Stimulated activated CD4-positive, alpha-beta T cell treated with anti-CD3 and anti-CD28 coated beads, Interleukin-2, amount 100 ng/mL, for 48 hours (primary cell): ENCODE measurements at places on chromosomes 11 and 22.
A peak's percentile ranks its signal among the peaks of the same experiment; 100 is the strongest.

DNA sequence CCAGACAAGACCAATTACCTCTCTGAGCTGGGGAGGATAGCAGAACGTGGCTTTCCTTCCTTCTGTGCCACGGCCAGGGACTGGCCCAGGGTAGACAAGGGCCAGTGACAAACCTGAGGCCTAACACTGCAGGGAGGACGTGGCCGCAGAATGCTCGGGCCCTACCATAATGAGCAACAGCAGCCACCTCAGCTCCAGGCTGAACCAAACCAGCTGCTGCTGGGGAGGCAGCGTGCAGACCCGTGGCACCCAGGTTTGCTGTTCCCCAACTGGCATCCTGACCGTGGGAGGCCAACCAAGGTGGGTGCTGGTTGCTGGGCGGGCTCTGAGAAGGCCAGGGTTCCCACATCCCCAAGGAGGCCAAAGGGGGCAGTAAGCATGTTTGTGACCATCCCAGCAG lies 83.0 kb downstream of the MORC2 start:
- DNase-seq = no peak

GRCh38 chr11:65574811-65575567 lies 864 bp upstream of the EHBP1L1 start:
- no peak for DNase-seq

- no peak for DNase-seq
Measured at GRCh38 chr11:11359611-11360010, 6.6 kb upstream of the CSNK2A3 start.

- peak; percentile 15 for DNase-seq
Measured at GRCh38 chr11:11230802-11231562, 122.1 kb downstream of the CSNK2A3 start.

- no peak for DNase-seq
Measured at GRCh38 chr11:128468111-128468510, 119.2 kb downstream of the ETS1 start.

- no peak for DNase-seq
Measured at GRCh38 chr11:70510106-70510505, 111.8 kb downstream of the CTTN start.

GRCh38 chr11:82315093-82315492 lies 418.6 kb downstream of the FAM181B start:
- no peak for DNase-seq

- DNase-seq = no peak
Measured at GRCh38 chr22:46425016-46425415, 89.5 kb downstream of the TRMU start.

DNA sequence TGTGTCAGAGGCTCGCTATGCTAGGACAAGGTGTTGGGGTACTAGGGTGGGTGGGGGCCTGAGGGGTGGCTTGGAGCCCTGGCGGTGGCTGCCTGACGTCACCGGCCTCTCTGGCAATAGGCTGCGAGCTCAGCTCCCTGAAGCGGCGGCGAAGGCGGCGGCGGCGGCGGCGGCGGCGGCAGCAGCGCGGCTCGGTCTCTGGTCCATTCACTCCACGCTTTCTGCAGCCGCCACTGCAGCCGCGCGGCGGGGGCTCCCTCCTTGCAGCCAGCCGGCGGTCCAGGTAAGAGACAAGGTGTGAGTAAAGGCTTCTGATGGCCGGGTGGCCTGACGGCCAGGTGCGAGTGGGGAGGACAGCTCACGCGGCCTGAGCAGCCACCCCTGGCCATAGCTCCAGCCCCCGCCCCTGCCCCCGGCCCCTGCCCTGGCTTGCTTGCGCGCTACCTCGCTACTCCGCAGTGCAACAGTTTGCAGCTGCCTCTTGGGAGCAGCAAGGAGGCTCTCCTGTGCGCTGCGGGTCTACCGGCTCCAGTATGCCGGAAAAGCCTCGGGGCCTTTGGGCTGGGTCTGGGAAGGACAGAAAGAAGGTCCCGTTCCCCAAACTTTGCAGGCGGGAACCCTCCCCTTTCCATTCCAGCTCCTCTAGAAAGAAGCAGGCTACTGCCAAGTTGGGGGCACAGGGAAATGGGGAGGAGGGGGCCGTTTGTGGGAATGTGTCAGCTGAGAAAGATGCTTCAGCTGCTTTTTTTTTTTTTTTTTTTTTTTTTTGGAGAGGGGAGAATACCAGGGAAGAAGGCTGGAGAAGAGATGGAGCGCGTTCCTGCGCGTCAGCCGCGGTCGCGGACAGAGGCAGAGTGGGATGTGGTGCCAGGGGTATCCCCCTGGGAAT lies at the start of gene C11orf87:
TSS of gene C11orf87 (plus strand) at position 210 of the 889 bp plus-strand sequence. CDS start 1,444 bp downstream, outside the sequence.
- DNase-seq = no peak

DNA sequence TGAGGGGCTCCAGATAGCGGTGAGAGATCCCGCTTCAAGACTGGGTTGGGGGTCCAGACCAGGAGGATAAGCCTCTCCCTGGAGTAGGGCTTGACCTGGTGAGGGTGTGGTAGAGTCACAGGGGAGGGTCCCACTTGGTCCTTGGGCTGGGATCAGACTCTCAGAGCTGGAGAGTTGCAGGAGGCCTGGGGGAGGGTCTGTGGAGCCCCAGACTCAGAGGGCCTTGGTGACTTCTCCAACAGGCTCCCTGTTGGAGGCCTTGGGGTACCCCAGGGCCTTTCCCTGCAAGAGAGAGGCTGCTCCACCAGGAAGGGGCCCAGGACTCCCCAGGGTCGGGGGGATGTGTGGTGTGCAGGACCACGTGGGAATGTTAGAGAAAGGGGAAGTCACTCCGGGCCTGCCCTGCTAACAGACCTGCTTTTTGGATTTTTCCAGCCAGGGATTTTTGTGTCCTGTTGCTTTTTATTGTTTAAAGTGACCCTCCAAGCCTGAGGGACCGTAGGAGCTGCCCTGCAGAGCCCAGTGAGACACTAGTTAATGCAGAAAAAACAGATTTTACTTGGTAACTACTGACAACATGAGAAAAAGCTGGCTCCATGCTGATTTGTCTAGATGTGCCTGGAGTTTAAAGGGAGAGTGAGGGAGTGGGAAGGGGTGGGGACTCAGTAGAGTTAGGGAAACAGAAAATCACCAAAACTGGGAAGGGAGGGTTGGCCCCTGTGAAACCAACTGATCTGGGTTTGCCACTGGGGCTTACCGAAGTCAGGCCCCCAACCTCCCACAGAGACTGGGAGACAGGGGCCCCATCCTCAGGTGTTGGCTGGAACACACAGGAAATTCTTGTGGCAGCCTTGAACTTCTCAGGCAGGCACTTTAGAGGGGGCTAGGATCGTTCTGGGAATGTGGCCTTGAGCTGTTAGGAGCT lies 801 bp upstream of the TXNRD2 start:
- no peak for DNase-seq

GRCh38 chr11:111310088-111310487 lies 11.7 kb downstream of the POU2AF3 start:
- DNase-seq = no peak

- no peak for DNase-seq
Measured at GRCh38 chr11:131811383-131811782, 441.0 kb downstream of the NTM start.

- DNase-seq = no peak
Measured at GRCh38 chr11:130470832-130471706, 22.6 kb downstream of the ADAMTS15 start.

GRCh38 chr11:19719960-19720359 lies 7.3 kb downstream of the NAV2 start:
- no peak for DNase-seq

DNA sequence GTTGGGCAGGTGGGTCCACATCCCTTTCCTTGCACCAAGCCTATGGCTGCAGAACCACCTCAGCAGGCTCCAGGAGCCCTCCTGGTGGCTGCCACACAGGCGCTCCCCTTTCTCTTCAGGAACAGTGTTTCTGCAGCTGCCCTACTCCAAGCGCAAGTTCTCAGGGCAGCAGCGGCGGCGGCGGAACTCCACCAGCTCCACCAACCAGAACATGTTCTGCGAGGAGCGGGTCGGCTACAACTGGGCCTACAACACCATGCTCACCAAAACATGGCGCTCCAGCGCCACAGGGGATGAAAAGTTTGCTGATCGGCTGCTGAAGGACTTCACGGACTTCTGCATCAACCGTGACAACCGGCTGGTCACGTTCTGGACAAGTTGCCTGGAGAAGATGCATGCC lies 38.2 kb upstream of the YWHAH start:
- no peak for DNase-seq

DNA sequence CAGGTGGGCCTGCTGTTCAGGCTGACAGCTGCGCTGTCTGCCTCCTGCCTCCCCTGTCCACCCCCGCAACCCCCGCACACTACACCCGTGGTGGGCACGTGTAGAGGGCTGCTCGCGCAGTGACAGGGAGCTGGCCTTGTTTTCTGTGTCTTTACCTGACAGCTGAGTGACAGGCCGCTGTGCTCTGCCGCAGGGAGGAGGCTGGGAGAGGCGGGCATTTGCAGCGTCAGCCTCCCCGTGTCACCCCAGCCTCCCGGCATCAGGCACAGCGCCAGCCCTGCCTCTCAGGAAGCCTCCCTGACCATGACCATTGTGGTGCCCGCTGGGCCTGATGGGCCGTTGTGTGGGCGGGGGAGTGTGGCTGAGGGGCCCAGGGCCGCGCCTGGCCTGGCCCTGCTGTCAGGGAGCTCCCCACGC lies 32.0 kb upstream of the RELT start:
- no peak for DNase-seq

- no peak for DNase-seq
Measured at GRCh38 chr11:2923446-2924375, 5.5 kb downstream of the PHLDA2 start.

DNA sequence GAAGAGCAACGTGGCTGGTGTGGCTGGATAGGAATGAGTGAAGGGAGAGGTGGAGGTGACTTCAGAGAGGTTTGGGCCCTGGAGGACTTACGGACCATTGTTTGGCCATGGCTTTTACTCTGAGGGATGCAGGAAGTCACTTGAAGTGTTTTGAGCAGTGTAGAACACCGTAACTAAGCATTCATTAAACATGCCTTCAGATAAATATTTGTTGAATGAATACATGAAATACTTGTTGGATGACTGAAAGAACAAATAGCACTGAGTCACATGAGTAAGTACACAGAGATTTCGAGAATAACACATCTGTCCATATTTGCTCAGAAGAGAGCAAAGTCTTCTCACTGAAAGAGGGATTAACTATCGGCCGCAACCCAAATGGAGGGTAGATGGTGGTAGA lies 182.7 kb upstream of the SNX19 start:
- no peak for DNase-seq

DNA sequence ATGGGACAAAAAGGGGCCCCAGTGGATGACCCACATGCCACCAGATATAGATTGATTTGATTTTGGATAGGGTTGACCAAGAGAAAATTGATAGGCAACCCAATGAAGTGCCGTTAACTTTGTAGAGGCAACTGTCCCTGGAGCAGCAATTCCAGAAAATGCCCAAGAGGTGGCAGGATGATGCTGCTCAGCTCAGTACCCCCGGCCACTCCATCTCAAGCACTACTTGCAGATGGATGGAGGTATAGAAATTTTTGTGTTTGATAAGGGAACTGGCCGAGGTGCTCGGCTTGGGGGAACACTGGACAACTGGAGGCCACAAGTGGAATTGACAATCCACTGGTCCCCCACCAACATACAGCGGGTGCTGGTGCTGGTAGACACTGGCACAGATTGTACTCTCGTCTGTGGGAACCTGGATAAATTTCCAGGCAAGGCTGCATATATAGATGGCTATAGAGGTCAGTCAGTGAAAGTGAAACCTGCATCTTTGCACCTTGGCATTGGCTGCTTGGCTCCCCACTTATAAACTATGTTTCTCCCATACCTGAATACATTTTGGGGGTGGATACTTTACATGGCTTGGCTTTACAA lies 86.3 kb downstream of the CCDC83 start:
- DNase-seq = peak; percentile 32

DNA sequence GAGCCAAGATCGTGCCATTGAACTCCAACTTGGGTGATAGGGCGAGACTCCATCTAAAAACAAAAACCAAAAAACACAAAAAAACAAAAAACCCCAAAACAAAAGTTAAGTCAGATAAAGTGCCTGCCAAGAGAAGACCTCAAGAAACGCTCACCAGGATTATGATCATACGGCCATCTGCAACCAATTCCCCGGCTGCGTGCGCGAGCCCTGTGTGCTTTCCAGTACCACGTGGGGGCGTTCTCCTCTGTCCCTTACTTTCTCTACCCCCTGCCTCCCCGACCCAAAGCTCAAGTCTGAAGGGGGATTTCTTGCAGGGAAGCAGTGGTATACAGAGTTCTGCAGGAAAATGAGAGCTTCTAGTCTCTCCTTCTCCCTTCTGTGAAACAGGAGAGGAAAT lies 10.5 kb upstream of the RPS19BP1 start:
- DNase-seq = no peak

DNA sequence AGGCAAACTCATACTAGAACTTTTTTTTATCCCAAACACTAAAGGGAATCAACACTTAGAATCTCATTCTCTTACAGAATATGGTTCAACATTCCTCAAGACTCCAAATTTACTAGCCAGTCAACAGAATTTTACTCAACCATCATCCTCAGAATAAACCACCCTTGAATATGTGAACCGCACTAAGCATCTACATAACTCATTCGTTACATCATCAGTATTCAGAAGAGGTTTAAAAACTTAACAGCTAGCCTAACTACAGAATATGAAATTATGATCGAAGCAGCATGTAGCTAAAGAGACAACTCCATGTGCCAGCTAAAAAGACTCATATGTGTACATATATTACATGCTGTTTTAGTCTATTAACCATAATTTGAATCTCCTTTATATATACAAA lies 47.9 kb downstream of the CLDN25 start:
- no peak for DNase-seq

GRCh38 chr11:10893714-10894151 lies 35.9 kb upstream of the ZBED5 start:
- no peak for DNase-seq
